ENCODE measurements at places on chromosomes 1 and 21.
A peak's percentile ranks its signal among the peaks of the same experiment; 100 is the strongest.

- no peak for DNase-seq
Measured at GRCh38 chr1:2255420-2256369, 27.6 kb downstream of the SKI start.

DNA sequence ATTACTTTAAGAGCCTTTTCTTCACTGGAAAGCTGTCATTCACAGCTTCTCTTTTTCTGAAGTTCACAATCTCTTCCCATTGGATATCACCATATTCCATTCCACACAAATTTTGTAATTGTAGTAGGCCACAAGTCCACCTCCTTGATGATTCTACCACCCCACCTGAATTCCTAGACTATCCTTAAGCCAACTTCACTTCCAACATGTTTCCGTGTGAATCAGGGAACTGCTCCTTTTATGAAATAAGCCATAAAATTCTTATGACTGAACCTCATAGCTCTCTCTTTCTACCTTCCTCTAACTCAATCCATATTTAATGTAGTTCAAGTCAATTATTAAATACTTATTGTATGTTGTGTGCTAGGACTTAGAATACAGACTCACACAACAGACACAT is 16.6 kb upstream of the ZRANB2 start:
- no peak for DNase-seq

DNA sequence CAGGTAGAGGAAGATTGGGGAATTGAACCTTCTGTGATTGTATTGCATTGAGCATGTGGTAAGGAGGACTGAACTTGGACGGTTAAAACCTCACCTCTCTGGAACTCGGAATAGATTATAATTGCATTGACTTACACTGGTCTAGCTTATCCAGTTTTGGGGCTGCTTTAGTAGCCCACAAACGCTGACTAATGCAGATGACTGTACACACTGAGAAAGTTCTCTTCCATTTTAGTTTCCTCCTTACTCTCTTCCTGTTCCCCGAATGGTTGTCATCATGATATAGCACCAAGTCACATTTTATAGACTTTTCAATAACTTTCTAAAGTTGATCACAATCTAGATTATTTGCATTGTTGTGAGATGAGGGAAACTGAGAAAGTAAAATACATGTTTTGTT is 78.2 kb downstream of the NFIA start:
- no peak for DNase-seq

DNA sequence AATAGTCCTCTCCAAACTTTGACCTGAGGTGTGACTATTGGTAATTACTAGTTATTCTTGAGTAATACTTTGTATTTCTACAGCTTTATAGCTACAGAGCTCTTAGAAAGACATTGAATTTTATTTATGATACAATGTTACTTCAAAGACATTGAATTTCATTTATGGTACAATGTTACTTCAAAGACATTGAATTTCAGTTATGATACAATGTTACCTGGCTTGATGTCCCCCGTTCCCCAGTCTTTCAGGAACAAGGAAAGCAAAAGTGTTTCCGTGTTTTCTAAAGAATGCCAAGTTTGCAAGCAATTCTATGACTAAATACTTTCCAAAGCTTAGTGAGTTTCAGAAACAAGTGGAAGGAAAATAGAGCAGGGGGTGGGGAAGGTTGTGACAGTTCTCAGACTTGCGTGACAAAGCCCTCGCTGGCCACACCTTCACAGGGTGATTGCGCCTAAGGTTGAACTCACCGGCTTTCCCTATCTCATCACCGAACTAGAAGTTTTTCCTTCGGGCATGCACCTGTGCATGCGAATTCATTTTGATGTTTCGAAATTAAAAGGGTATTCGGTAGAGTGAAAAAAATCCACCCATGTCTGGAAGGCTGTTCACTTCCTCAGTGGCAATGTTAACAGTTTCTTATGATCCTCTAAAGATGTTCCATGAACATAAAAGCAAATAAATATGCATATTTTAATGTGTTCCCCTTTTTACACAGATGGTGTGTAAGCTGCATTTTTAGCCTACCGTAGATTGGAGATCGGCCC is 909 bp upstream of the PAXBP1 start:
- no peak for DNase-seq

DNA sequence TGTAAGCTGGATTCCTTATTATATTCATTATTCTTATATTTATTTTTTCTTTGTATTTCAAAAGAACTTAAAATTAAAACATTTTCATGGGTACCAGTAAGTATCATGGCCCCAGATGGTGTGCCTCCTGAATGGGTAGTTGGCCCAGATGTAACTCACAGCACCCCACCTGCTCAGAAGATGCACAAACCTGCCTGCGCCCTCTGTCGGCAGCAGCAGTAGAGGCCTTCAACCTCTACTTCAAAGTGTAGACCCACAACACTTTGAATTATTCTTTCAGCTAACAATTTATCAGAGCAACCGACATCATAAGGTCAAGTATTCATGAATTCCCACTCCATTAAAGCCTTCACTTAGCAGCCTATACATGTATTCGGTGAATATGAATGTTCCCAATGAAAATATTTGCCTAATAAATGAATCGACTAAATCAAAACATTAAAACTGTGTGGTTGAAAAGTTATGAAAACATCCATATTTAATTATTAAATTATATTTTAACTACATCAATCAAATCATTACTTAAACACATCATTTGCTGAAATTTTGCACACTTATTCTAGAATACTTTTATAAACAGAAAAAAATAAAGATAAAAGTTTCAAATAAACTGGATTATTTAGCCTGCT is 25.4 kb downstream of the PIGM start:
- DNase-seq: peak; percentile 39

DNA sequence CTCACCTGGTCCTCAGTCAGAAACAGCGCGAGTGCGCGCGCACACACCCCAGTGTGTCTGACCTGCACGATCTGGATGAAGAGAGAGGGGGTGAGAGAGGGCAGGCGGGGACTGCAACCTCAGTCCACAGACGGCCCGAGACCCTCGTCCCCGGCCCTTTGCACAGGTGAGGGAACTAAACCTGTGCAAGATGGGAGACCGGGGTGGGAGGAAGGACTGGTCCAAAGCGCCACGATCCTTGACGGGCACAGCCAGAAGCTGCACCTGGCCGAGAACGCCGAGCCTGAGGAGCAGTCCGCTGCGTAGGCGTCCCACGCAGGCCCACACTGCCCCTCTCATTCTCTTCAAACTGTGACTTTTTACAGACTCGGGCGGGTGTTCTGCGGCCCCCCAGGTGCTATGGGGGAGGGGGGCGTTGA is 519 bp upstream of the IQCC start:
- no peak for DNase-seq

DNA sequence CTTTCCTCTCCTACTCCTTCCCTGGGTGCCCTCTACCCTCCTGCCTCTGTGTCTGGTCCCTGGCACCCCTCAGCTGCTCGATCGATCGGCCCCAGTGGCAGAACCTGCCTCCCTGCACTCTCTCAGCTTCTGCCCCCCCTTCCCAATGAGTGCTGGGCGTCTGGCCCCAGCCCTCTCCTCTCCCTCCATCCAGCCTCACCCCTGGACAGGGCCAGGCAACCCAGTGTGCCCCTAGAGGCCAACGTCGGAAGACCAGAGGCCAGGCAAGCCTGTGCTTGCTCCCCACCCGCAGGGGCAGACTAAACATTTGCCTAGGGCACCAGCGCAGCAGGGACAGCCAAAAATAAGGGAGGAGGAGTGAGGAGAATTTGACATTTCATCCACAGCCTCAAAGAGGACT is 43.5 kb downstream of the LGR6 start:
- DNase-seq: no peak

DNA sequence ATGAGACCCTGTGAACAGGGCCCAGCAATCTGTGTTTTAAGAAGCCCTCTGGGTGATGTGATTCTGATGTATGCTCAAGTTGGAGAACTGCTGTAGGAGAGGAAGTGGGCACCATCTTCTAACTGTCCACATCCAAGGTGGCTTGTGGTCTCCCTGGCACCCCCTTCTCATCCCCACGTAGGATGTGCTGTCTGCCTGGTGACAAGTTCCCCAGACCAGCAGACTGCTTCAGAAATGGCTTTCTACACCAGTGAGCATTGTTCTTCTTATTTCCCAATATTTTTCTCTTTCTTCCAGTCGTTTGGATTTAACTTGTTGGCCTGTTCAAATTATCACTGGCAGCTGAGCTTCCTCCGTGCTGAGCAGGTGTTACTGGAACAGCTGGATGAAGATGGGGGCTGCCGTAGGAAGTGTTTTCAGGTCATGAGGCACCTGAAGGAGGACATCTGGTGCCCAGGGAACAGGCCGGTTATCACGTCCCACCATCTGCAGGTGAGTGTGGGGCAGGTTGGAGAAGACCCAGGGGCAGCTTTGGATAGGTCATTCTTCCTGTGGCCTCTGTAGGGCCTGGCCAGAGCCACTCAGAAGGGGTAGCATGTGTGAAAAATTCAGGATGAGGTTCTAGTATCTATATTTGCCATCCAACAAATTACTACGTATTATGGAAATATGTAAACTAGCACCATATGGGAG is 16.8 kb downstream of the MAB21L3 start:
- DNase-seq: no peak

- no peak for DNase-seq
Measured at GRCh38 chr1:1941868-1942752, 23.0 kb upstream of the TMEM52 start.

- no peak for DNase-seq
Measured at GRCh38 chr1:70764747-70765146, 282.9 kb downstream of the PTGER3 start.

GRCh38 chr1:29327223-29327935 is 91.1 kb downstream of the PTPRU start:
- no peak for DNase-seq

DNA sequence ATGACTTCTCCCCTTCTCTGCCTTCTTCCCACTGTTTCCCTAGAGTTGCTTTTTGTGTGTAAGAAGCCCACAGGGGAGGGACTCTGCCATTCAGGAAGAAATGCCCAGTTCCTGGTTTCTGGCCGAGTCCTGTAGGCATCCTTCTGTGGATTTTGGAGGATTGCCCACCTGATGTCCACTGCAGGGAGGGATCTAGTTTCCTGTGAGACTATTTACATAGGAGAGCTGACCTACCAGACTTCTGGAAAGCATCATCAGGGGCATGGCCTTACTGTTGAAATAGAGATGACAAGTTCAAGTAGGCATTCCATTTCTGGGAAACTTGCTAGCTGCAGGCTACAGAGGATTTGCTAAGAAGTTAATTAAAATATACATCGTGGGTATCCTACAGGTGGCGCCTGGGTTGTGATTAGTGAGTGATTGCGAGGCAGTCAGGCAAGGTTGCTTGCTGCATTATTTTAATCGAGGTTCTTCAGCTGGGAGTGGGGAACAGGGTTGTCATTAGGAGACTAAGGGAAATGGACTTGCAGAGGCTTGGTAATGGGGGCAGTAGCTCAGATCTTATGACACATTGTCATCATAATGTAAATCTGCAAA is 148.7 kb downstream of the HHAT start:
- no peak for DNase-seq

- no peak for DNase-seq
Measured at GRCh38 chr1:22470227-22470626, 18.6 kb downstream of the ZBTB40 start.

- DNase-seq: no peak
Measured at GRCh38 chr1:178155481-178156255, 61.8 kb downstream of the RASAL2 start.

- no peak for DNase-seq
Measured at GRCh38 chr1:77831566-77831965, 52.1 kb downstream of the MIGA1 start.

GRCh38 chr1:237199026-237199425 is 157.0 kb downstream of the RYR2 start:
- DNase-seq: no peak

DNA sequence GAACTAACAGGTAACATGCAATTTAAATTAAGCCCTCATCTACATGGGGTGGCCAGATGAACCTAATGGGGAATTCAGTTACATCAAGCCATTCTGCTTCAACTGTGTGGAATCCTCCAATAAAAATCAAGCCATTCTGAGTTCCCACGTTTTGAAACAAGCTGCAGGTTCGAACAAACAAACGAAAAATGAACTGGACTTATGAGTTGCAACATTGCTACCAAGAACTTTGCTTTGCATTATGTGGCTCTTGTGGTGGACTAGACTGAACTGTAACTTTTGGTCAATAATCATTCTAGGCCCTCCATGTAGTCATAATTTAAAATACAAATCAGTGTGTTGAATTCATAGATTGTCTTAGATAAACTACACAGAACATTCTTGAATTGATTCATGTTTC is 517.2 kb downstream of the PTBP2 start:
- DNase-seq: no peak

GRCh38 chr1:92536980-92537884 is 50.5 kb upstream of the GFI1 start:
- DNase-seq: no peak

- DNase-seq: no peak
Measured at GRCh38 chr1:87511449-87511848, 182.8 kb downstream of the LMO4 start.

GRCh38 chr1:210293171-210293607 is 35.5 kb upstream of the HHAT start:
- no peak for DNase-seq

DNA sequence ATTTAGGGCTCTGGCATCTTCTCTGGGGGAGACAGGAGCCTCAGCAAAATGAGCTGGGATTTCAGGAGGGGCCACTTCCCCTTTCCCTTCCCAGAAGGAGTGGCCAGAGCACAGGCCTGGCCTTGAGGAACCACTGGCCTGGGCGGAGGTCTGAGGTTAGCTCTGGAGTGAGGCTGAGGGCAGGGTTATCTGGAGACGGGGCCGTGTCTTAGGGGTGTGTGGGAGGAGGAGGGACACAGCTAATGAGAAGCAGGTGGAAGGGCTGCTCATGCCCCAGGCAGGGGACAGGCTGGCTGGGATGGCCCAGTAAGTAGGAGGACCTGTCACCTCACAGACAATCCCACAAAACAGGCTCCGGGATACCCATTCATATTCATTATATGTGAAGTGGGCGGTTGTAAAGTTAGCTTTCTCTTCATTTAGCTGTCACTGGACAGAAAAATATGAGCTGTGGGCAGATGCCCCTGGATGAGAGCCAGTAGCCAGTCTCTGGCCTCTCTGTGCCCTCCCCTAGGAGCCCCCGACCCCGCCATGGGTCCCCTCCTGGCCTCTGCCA is 12.4 kb downstream of the ALX3 start:
- DNase-seq: no peak

DNA sequence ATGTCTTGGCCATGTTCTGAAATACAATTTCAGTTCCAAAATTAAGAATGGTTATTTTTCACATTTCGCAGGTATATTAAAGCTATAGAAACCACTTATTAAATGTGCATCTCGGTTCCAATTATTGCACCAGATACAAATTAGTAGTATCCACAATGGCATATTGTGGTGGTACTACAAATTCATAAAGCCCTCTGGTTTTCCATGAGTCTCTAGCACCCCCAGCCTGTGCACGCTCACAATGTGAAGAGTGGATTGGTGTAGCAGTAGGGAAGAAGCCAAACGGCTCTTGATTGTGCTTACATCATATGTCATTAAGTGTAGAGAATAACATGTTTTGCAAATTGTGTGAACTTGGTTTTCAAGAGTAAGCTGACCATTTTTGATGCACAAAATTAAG is 1.9 kb upstream of the BRINP3 start:
- DNase-seq: no peak

GRCh38 chr1:152970495-152970894 is at the start of gene SPRR4:
Gene SPRR4 (plus strand): TSS chr1:152970648. CDS start chr1:152971891, 1,243 bp downstream.
- DNase-seq: no peak

Data from activated naive CD4-positive, alpha-beta T cell (primary cell).